ENCODE measurements at places on chromosomes 12 and 14. TPM values are rescaled to one million over a fixed set of nuclear protein-coding genes. Genes with fewer than 3 reads are reported as not detected.

The IGF1 gene
- total RNA-seq = not detected

The IL22 gene
- total RNA-seq = not detected

The LRFN5 gene
- total RNA-seq = not detected

The SDR9C7 gene
- 0.07 TPM for total RNA-seq

The RASSF8 gene
- 15.6 TPM for total RNA-seq

The ADGRD1 gene
- total RNA-seq = not detected

GRCh38 chr14:71970272-71970671 lies 38.0 kb downstream of the RGS6 start:
- no peak for DNase-seq

GRCh38 chr12:52964556-52965336 lies 15.8 kb downstream of the KRT18 start:
- DNase-seq = no peak

DNA sequence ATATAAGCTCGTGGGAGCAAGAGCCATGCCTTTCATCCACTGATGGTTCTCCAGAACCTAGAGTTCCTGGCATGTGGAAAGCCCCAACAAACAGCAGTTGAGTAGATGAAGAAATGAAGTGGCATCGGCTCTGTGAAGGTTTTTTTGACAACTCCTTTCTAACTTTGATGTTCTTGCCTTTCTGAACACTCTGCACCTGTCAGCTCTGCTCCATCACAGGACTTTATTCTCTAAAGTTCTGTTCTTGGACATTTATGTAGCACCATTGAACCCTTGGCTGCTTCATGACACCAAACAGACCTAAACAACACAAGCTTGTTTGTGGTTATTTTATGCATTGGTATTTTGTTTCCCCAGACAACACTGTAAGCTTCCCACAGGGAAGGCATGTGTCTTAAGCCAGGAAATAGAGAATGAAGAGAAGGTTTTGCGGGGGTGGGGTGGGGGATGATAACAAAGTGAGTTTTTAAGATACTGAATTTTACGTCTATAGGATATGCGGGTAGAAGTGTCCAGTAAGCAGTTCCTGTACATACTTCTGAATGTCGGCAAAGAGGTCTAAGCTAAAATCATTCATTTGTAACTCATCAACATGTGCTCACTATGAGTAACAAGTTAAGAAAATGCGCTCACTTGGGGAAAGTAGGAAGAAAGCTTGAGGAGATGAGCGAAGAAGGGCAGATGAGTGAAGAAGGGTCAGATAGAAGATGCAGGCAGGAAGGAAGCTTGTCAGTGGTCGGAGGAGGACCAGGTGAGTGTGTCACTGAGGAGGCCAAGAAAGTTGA lies 146.0 kb upstream of the PLEKHG7 start:
- DNase-seq = no peak

- peak; percentile 91 for DNase-seq
Measured at GRCh38 chr12:76083904-76084862, at the start of gene NAP1L1. TSS of gene NAP1L1 (minus strand) at chr12:76084685. CDS start at chr12:76074219, 10,466 bp downstream.

DNA sequence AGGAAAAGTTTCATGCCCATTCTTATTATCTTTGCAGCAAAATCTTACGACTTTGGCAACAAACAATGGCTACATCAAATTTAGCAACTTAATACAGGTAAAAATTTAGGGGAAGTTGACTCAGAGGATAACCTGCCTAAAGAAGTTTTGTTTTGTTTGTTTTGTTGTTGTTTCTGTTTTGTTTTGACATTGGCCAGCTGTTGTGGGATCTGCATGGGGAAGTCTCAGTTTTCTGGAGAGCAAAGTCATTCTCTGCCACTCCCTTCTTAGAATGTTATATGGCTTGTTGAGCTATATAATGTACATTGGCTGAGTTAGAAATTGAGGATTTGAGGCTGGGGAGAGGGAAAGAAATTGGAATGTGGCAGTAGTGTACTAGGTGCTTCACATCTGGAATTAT lies 109.5 kb downstream of the NT5DC3 start:
- no peak for DNase-seq

DNA sequence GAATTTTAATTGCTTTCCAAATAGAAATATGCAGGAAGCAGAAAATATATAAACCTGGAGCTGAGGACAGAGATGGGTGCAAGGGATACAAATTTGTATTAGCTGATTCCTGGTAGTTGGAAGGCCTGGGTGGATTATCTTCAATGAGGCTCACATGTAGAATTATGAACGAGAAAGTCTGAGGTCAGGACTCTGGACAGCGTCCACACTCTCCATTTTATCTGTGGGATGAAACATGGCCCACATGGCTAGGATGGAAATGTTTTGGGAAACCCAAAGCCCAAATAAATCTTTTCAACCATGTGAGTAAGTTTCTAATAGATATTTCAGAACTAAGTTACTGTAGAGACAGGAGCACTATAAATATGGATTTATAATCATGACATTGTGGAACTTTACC lies 256.1 kb downstream of the APAF1 start:
- DNase-seq = no peak

GRCh38 chr12:27822076-27822712 lies 42.2 kb upstream of the MANSC4 start:
- DNase-seq = peak; percentile 99

DNA sequence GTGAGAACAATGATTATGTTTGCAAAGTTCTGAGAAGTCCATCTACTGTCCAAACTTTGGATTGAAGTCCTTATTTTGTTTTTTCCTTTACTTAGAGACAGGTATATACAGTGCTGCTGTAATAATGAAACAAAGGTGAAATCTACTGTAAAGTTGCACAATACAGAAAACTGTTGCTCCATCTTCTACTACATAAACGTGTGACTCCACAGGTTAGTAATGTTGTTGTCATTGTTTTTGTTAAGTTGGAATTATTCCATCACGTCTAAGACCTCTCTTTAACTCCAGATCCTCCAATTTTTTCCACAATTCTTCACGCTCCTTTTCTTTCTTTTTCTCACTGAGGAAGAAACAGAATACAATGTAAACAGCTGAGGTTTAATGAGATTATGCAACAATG lies 57.0 kb upstream of the GPHB5 start:
- peak; percentile 18 for DNase-seq

DNA sequence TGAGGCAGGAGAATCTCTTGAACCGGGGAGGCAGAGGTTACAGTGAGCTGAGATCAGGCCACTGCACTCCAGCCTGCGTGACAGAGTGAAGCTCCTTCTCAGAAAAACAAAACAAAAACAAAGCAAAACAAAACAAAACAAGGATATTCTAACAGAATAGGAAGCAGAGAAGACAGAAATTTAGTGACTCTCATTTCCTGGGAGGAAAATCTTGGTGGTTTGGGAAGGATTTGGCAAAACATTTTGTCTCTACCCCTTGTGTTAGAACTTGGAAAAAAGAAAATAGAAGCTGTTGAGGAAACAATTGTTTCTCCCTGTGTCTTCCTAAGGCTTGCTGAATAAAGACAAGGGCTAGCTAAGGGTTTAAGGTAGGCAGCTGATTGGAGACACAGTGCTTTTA lies 79.7 kb upstream of the PTPRR start:
- DNase-seq = no peak

GRCh38 chr12:75725521-75726111 lies 214.2 kb upstream of the KRR1 start:
- DNase-seq = peak; percentile 67

GRCh38 chr12:107431942-107432341 lies 253.7 kb upstream of the PWP1 start:
- no peak for DNase-seq

GRCh38 chr14:76253111-76253510 lies 101.4 kb downstream of the GPATCH2L start:
- DNase-seq = no peak

- DNase-seq = no peak
Measured at GRCh38 chr12:71475280-71475679, 35.7 kb downstream of the LGR5 start.

DNA sequence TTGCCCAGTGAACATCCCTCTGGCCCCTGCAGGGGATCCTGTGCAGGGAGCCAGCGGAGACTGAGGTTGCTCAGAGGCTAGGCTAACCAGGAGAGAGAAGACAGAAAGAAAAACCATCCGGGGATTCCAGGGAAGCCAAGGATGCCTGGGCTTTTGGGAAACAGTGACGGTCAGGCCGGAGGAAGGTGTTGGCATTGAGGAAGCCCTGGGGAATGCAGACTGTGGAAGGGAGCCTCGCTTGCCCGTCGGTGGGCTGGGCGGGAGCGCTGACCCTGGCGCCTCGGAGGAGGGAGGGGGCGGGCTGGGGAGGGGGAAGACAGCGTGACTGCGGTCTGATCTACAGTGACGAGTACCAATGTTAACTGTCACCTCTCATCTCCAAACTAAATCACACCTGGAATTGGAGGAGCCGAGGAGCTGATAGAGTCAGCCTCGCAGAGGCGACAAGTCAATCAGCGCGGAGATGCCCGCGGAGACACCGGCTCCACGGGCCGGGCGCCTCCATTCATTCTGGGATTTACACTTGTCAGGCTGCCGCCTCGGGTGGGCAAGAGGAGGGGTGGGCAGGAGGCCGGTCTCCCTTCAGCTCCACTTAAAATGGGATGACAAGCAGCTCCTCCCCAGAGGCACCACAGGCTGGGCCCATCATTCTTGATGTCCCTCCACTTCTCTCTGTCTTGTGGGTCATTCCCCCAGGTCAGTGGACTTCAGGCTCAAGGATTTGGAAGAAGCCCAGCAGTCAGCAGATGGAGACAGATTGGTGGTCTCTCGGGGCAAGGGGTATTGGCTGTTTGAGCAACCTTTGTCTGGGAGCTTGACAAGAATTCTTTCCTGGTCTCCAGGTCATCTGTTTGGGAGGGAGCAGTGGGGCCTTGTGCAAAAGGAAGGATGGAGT lies 20.4 kb upstream of the GPATCH2L start:
- no peak for DNase-seq

DNA sequence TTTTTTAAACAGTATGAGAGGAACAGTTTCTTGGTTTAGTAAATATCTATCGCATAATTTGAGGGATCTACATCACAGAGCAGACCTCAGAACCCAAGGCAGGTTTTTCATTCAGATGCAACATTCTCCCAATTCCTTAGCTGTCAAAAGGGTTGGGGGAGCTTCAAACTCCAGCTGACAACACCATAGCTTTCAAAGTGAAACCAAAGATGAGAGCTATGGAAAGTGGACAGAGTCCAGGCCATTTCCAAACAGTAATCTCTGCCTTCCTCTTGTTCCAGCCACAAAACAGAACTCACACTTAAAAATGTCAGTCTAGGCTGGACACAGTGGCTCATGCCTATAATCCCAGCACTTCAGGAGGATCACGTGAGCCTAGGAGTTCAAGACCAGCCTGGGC lies 87.8 kb downstream of the SPRING1 start:
- no peak for DNase-seq

GRCh38 chr14:95876761-95877538 lies at the start of gene TUNAR:
TSS of gene TUNAR (plus strand) at chr14:95876832.
- DNase-seq = no peak

DNA sequence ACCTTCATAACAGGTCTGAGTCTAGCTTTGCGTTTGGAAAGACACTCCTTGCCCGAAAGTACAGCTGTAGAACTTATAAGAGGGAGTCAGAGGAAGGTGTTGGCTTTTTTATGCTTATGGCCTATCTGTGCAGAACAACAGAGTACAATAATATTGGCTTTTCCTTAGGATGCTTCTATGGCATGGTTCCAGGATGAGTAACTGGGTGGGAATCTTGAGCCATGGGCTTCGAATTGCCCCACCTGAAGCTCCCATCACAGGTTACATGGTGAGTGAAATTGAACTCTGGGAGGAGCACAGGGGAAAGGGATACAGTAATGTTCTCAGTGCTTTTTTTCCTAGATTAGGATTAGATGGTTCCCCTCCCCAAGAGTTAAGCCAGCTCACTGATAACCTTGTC lies 13.0 kb downstream of the PARP2 start:
- DNase-seq = peak; percentile 30

GRCh38 chr12:53939141-53940108 lies 794 bp downstream of the HOXC13 start:
- DNase-seq = peak; percentile 54

DNA sequence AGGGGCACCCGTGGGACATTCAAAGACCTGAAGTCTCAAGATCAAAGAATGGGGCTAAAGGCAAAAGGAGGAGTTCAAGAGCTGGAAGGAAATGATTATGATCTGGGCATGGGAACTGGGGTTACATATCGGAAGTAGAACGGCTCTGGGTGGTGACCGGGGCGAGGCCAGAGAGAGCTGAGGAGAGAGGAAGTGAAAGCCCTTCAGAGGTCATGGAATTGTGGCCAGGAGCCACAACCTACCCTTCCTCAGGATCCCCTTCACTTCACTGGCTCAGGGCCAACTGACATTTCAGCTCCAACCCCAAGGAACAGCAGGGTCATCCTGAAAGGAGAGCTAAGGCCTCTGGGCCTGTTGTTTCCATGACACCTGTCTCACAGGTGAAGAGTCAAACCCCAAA lies 57.8 kb downstream of the GALNT16 start:
- no peak for DNase-seq

DNA sequence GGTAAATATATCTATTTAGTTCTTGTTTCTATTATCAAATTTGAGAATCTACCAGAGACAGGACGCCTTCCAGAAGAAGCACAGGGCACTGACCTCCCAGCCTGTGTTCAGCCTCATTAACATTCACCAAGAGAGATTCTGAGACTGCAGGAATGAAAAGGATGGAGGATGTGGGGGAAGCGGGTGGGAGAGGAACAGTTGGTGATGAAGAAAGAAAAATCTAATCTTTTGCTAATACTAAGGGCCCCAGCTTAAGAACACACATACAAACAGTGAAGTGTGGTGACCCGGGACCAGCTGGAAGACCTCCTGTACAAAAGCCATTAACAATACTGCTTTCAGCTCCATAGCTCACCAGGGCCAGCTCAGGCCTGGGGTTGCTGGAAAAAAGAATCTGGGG lies 160.5 kb downstream of the NUAK1 start:
- DNase-seq = no peak

DNA sequence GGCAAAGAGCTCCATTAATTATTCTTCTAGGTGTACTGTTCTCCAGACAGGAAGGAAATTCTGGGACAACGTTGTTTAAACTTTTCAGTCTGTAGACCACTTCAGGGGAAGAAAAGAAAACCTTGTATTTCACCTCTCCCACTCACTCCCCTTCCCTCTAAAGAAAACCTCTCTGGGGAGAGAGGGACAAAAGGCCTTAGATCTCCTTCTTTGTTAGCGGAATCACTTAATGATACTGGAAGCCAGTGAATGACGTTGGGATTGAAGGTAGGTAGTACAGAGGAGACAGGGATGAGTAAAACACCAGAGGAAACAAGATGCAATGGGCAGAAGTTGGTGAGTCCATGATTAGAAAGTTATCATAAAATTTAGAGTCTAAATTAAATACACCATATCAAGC lies 38.7 kb upstream of the SGPP1 start:
- DNase-seq = no peak

- DNase-seq = no peak
Measured at GRCh38 chr12:127930122-127930521, 336.8 kb upstream of the TMEM132C start.

- no peak for DNase-seq
Measured at GRCh38 chr12:14186193-14186502, 179.3 kb upstream of the ATF7IP start.

All from foreskin keratinocyte (primary cell).